ENCODE measurements at places on chromosomes 5 and 9.

DNA sequence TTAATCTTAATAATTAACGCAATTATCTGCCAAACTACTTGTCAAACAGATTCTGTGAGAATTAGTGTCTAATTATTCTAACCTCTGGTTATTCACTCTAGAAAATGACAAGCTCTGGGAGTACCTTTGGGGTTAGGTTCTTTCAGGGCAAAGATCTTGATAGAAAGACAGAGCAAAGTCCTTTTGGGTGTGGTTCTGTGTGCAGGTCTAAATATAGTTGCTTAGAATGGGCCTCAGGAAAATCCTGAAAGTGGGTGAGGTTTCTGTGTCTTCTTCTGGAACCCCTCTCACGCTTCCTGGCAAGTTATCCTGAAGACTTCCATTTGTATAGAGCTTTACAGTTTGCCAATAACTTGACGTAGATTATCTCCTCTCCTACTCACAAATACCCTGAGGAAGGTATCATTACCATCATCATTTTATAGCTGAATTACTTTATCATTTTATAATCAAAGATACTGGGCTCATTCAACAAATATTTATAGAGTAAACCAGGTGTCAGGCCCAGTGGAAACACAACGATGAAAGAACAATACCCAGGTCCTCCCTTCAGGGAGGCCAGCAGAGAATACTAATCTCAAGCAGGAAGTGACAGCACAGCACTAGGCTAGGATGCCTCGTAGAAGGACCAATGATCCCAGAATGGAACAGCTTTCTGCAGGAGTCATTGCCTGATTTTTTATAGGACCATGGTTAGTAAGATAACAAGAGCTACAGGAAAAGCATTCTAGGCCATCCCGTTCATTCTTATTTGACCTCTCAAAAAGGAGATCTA, 27.6 kb upstream of the LHFPL2 start:
- no peak for DNase-seq

GRCh38 chr5:28448791-28449190, 1410.4 kb upstream of the CDH9 start:
- no peak for DNase-seq

DNA sequence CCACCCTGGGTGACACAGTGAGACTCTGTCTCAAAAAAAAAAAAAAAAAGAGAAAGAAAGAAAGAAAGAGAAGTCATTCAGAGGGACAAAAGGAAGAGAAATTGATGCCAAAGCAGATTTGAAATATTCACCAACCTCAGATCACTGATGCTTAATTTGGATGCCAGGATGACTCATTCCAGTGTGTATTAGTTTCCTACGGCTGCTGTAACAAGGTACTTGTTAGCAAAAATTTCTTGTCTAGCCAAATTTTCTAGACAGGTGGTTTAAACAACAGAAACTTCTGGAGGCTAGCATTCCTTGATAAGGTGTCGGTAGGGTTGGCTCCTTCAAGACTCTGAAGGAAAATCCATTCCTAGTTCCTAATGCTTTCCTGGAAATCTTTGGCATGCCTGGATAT, 42.1 kb downstream of the POU4F3 start:
- DNase-seq: no peak

- no peak for DNase-seq
Measured at GRCh38 chr5:87722286-87722685, 309.6 kb upstream of the CCNH start.

GRCh38 chr9:6739218-6739617, 18.6 kb upstream of the KDM4C start:
- no peak for DNase-seq

DNA sequence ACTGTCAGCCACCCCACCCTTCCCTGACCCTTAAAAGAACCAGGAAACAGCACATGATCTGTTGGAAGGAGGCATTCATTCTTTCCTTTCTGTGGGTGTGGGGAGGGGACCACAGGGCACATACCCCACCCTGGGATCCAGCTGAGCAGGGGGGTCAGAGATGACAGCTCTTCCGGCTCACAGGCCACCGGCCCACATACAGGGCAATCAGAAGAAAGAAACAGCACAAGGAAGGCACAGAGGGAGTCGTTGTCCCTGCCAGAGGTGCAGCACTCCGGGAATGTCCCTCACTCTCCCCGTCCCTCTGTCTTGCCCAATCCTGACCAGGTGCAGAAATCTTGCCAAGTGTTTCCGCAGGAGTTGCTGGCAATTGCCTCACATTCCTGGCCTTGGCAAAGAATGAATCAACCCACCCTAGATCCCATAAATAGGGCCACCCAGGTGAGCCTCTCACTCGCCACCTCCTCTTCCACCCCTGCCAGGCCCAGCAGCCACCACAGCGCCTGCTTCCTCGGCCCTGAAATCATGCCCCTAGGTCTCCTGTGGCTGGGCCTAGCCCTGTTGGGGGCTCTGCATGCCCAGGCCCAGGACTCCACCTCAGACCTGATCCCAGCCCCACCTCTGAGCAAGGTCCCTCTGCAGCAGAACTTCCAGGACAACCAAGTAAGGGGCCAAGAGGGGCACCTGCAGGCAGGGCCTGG, at the start of gene LCN2:
Gene LCN2, plus strand, starts transcription at position 453 of the 701 bp plus-strand sequence. Its CDS starts 73 bp downstream, at position 526.
- no peak for DNase-seq

GRCh38 chr5:152181461-152181860, 223.6 kb downstream of the NMUR2 start:
- no peak for DNase-seq

- DNase-seq: no peak
Measured at GRCh38 chr5:56003679-56004078, 8.9 kb upstream of the IL6ST start.

GRCh38 chr9:113665756-113666155, 202.2 kb downstream of the RGS3 start:
- no peak for DNase-seq
